Stimulated activated CD4-positive, alpha-beta T cell treated with anti-CD3 and anti-CD28 coated beads, Interleukin-2, amount 100 ng/mL, for 48 hours (primary cell): ENCODE measurements at places on chromosomes 3 and 15.

GRCh38 chr3:101138817-101139216 lies 145.6 kb upstream of the ABI3BP start:
- DNase-seq: no peak

- DNase-seq: no peak
These were observed 387.6 kb upstream of the CBLB start for GRCh38 chr3:106256249-106256957.

GRCh38 chr3:170367797-170368196 lies 10.3 kb downstream of the SKIL start:
- DNase-seq: no peak

DNA sequence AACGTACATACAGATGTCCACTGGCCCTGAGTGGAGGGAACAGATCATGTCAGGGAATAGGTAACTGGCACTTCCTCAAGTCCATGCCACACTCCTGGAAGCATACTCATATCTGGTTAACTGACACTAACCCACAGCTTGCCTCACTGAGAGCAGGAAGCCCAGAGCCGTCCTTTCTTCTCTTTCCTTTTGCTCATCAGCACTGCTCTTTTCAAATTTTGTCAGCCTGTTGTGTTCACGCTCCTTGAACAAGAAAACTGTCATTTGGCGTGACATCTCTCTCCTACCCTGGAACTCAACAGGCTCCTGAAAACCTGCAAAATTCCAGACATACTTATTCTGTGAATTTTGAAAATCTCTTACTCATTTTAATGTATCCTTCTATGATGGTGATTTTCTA lies 360.2 kb downstream of the MAGI1 start:
- no peak for DNase-seq

DNA sequence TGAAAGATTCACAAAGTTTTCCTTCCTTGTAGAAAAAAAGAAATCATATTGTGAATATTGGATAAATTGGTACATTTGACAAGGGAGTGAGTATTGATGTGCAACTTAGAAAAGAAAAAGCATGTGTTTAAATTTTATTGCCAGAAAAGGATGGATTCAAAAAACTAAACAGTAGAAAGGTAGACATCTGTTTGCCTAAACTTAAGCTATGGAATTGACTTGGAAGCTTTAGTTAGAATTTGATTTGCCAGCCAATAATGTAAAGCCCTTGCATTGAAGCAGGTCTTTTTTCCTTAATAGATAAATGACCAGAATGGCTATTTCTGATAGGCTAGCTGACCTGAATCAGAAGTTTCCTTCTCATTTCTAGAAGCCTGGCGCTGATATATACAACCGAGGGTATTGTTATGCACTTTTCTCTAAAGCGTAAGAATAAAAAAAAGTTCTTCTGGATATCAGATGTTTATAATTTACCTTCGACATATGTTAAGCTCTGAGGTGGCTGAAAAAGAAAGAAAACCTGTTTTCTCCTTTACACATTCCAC lies 4.2 kb downstream of the RARB start:
- DNase-seq: no peak

DNA sequence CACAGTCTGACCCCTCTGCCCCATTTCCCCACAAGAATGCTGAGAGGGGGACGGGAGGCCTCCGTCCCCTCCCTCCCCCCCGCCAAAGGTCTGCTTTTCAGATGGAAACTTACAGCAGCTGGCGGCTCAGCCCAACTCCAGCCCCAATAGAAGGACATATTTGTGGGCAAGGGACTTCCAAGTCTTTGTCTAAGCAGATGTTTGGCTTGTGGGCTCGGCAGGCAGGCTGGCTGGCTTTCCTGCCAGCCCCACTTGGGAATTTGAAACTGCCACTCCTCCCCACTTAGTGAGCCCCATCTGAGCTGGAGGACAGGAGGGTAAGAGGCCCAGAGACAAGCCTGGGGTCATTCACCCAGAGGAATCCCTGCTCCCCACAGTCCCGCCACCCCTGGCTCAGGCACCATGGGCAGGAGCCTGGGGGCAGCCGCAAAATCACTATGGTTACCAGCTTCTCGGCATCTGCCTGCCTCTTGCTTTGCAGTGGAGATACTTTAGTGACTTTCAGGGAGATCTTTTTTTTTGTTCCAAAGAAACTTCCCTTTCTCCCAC lies 53.6 kb downstream of the LMCD1 start:
- no peak for DNase-seq

DNA sequence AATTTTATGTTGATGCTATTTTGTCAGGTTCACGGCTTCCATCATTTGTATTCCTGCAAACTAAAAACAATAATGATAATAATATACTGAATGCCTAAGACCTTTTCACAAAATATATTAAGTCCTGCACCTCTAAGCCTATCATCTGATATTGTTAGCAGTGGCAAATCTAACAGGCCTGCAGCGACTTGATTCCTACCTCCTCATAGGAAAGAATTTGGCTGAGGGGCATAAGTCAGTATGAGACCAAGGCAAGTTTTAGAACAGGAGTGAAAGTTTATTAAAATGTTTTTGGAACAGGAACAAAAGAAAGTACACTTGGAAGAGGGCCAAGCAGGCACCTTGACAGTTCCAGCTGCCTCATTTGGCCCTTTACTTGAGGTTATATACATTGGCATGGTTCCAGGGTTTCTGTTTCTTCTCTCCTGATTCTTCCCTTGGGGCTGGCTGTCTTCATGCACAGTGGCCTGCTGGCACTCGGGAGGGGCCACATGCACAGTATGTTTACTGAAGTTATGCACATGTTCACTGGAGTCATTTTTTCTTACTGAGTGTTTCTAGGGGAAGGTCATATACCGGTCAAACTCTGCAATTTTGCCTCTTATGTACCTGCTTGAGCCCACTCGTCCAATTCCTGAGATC lies 418.1 kb downstream of the EPHA6 start:
- DNase-seq: no peak

DNA sequence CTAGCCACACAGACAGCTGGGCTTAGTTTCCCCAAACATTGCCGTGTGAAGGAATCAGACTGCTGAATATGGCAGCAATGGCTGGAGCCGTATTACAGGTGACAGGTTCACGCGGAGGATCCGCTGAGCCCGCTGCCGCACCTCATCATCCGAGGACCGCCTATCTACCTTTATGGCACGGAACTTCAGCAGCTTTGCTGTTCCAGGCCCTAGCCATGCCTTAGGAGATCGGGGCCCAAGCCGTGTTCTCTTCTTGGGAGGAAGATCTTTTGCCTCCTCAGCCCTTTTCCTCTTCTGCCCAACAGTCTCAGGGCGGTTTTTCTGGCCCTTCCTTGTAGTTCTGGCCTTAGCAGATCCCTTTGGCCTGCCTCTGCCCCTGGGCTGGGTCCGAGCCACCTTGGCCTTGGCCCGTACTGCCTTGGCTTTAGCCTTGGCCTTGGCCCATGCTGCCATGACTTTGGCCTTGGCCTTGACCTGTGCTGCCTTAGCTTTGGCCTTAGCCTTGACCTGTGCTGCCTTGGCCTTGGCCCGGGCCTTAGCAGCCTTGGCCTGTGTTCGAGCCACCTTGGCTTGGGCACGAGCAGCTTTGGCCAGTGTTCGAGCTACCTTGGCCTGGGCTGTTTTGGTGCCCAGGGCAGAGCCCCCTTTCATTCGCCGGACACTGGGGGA lies 3.2 kb downstream of the CCDC71 start:
- DNase-seq: no peak

- DNase-seq: no peak
These were observed 25.4 kb downstream of the ZNF609 start for GRCh38 chr15:64485796-64486195.

- DNase-seq: no peak
These were observed 241.2 kb upstream of the FEZF2 start for GRCh38 chr3:62614527-62614926.

DNA sequence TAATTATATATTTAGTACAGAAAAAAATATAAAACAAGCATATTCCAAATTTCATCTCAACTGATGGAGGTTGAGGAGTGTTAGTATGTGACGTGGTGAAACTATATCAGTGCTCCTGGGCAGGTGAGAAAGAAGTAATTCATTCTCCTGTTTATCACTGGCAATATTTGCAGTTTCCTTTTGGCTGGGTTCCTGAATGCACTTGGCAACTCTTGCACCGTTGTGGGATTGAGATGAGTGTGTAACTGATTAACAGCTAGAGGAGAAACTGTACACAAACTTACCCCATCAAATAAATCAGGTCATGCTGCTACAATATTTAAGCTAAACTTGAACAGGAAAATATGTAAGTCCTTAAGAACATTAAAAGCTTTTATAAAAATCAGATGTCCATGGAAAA lies 2.1 kb upstream of the ATP13A4 start:
- no peak for DNase-seq

DNA sequence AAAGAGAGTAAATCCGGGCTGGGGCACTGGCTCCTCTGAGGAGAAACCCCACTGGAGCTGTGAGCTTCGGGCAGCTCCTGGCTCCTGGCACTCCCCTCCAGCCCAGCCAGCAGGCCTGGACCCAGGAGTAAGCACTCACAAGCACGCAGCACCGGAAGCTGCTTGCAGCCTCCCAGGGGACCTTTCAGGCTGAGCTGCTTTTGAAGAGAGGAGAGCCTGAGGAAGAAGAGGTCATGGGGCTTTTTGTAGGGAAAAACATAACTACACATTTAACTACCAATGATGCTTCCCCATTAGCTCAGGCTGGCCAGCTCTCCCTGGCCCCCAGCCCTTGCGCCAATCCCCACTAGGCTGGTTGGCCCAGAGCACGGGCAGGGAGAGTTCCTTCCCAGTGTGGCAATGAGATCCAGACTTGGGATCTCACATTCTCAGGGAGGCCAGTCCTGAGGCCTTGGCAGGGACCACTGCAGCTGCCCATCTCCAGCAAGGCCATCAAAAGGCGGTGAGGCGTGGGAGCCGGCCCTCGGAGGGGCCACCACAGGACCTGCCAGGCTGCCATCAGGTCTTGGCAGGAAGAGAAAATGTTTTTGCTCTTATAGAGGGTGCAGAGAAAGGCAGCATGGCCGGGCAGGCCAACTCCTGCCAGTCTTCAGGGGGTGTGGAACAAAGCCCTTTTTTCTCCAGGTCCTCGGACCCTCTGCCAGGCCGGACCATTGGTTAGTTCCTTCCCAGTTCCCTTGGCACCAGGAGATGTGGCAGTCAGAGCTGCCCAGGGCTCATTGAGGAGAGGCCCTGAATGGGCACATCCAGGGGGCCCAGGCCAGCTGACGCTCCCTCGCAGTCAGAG lies 41.5 kb upstream of the MFGE8 start:
- DNase-seq: no peak

GRCh38 chr3:121979734-121980449 lies 42.2 kb downstream of the ILDR1 start:
- DNase-seq: no peak

- no peak for DNase-seq
These were observed 113.1 kb downstream of the CHCHD6 start for GRCh38 chr3:126816986-126817777.

DNA sequence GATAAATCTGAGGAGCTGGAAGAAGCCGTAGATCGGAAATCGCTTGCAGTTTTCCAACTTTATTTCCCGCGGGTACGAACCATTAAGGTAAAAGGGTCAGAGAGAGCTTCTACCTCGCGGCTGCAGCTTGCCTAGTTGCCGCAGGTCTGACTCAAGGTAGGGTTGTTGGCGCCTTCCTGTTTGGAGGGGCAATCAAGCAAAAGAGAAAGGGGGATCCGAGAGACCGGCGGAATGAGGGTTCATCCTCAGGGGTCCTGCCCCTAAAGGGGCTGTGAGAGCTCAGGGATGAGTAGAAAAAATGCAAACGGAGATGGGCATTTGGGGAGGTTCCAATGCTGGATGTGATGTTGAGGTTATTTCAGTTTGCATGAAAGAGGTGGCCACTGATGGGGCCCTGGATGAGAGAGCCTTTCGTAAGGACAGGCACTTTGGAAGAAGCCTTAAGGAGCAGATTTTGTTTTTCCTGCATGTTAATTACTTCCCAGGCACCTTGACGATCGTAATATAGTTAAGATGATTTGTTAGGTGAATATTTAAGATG lies 265.4 kb downstream of the CGGBP1 start:
- no peak for DNase-seq

GRCh38 chr3:14404631-14405359 lies 2.4 kb downstream of the SLC6A6 start:
- no peak for DNase-seq

- no peak for DNase-seq
These were observed 398.4 kb upstream of the KCNMB2 start for GRCh38 chr3:178137831-178138230.

- DNase-seq: no peak
These were observed 26.7 kb downstream of the ISL2 start for GRCh38 chr15:76363251-76363650.

- no peak for DNase-seq
These were observed 1.1 kb downstream of the ITPR1 start for GRCh38 chr3:4493941-4494894.

- no peak for DNase-seq
These were observed 2.3 kb downstream of the RARB start for GRCh38 chr3:25430287-25430934.

DNA sequence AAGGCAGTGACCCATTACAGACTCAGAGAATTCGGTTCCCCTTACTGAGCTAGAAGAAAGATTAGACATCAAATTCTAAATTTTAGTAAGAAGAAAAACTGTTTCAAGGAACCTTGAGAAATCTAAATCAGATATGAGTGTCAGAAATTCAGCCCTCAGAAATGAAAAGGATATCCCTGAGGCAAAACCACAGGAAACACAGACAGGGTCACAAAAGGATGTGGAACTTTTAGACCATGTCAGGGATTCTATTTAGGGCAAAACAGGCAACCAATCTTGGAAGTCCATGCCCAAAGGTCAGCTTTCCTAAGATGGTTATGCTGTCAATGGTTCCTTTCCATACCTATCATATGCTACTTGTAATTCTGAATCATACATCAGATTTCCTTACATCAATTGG lies 31.6 kb downstream of the SHOX2 start:
- no peak for DNase-seq

GRCh38 chr3:188491276-188491687 lies 337.3 kb downstream of the LPP start:
- no peak for DNase-seq

DNA sequence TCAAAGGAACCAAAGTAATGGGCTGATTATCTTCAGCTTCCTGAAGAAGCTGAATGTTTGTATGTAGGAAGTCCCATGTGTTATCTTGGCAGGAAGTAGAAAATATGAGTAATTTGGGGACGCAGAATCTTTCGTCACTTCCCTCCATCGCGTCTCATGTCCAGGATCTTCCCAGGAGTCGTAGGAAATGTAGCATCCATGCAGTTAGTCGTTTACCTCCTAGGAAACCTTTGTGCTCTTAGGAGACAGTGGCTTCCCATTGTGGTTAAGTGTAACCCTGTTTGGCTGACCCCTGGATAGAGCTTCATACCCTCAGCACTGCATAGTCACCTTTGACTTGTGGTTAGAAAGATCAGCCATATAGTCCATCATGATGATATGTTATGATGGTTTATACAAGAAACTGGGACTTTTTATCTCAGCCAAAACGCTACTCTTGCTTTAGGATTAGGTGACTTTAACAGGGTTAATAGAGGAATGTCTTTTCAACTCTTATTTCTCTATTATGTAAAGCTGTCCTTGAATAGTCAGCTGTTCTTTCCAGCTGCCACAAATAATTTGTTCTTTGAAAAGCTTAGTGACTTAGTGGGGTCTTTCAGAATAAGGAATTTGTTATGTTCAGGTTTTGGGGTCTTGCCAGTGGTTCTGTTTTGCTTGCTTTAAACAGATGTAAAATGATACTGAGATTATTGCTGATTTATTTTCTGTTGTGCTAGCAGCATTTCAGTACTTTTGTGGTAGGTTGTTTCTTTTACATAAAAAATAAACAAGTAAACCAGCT lies 92.2 kb downstream of the KLHL25 start:
- DNase-seq: no peak

GRCh38 chr3:34219556-34219955 lies 421.1 kb downstream of the PDCD6IP start:
- no peak for DNase-seq
